NCI-H2081 (cell line): ENCODE measurements at places on chromosomes 2 and 18.

DNA sequence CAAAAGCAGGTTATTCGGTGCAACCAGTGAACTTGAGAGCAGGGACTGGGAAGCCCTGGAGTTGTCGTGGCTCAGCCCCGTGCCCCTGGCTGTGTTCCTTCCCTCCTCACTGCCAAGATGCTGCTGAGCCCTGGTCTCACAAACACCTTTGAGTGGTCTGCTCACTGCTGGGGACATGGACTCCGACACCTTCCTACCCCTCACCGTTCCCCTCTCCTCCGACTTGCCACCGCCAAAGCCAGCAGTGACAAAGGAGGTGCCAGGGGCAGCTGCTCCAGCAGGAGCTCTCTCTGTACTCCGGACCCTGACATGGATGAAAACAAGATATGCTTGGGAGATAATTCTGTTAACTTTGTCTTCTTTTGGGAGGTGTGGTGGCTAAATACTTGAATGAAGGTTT lies 17.9 kb downstream of the LRRFIP1 start:
- DNase-seq = no peak

- DNase-seq = no peak
Observed at GRCh38 chr2:126653761-126654160, 2.2 kb upstream of the GYPC start.

- no peak for DNase-seq
Observed at GRCh38 chr2:206521115-206521514, 77.8 kb downstream of the ADAM23 start.

DNA sequence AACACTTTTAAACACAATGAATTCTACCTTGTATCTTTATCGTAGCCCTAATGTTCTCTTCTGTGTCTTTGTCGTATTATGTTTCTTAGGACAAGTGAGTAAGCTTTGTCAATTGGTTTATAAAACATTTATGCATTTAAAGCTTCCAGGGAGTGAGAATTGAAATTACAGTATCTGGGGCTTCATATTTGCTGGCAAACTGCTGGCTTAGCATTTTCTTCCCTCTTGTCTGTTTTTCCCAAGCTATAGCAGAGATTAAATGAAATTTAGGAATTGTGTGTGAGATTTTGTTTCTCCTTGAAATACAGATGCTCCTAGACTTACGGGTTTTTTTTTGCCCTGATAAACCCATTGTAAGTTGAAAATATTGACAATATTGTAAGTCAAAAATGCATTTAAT lies 73.3 kb downstream of the FMNL2 start:
- no peak for DNase-seq

DNA sequence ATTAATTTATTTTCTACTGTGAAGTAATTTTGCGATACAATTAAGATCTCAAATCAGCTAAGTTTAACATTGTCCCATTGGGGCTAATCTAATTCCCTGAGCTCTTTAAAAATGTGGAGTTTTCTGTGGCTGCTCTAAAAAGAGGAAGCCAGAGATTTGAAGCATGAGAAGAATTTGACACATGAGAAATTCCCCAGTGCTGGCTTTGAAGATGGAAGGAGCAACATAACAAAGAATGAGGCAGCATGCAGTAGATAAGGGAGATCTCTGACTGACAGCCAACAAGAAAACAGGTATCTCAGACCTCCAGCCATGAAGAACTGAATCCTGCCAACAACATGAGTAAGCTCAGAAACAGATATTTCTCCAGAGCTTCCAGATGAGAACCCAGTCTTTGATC lies 308.4 kb downstream of the ZNF804A start:
- no peak for DNase-seq

GRCh38 chr2:36667931-36668330 lies 28.6 kb upstream of the VIT start:
- no peak for DNase-seq

GRCh38 chr18:75205514-75206132 lies 3.3 kb downstream of the PTGR3 start:
- DNase-seq = no peak

GRCh38 chr2:134466141-134466540 lies 212.3 kb downstream of the MGAT5 start:
- peak; percentile 44 for DNase-seq

DNA sequence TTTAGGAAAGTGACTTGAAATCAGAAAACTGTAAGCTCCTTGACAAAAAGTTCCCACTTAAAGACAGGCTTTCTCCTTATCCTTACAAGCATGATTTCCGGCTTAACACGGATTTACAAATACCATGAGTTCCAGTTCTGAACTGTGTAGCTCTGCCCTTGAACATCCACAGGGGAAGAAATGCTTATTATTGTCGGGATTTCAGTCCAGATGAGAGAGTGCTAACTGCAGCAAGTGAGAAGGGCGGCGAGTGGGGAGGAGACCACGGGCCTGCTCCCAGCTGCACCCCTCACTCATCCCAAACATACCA lies 73.1 kb downstream of the LRRC30 start:
- DNase-seq = no peak

- DNase-seq = peak; percentile 16
Observed at GRCh38 chr2:9280224-9280623, 73.6 kb downstream of the ASAP2 start.

GRCh38 chr18:31723990-31724711 lies 36.5 kb downstream of the SLC25A52 start:
- DNase-seq = no peak

DNA sequence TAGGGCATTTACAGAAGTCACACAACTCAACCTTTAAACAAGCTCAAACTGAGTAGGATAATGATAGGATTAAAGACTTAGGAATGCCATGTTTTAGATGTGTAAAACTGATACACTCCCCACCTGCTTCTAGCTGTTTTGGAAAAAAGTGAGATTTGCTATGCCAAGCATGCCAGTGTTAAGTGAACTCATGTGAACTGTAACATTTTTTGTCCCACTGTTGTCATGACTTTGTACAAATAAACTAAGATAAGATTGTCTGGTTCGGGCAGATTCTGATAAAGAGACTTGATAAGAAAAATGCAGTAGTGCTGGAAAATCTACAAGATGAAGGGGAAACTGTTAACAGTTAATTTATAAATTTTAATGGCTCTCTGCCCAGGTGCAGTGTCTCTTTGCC lies 66.5 kb downstream of the GLS start:
- no peak for DNase-seq

- no peak for DNase-seq
Observed at GRCh38 chr18:12066910-12067511, 26.6 kb upstream of the ANKRD62 start.
